ENCODE measurements at places on chromosomes 6 and 20. TPM values are rescaled to one million over a fixed set of nuclear protein-coding genes. Genes with fewer than 3 reads are reported as not detected.

DNA sequence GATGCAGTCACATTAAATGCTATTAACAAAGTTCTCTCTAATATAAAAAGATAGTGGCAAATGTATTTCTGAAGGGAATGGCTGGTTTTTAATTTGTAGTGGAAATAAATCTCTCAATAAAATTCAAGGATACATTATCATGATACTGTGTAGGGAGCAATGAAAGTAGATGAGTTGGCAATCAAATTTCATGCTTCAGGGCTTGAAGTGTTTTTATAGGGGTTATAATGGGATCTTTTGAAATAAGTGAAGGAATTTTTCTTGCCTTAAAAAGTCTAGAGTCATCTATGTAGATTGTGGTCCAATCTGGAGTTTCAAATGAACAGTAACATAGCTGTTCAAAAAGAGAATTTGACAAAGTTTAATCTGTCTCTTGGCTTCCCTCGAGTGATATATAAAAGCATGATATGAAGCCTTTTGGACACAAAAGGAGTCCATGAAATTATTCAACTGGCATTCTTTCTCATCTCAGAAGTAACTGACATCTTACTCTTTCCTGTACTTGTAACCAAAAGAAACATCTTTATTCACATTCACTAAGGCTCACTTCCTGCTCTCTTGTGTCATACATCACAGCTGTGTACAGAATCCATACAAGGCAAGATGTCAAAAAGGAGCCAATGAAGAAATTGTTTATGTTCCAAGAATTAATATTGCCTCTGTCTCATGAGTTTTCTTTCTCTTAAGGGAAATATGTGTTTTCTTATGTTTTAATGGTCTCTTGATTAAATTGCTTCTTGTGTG is 591.0 kb upstream of the GJE1 start:
- DNase-seq, result peak; percentile 22

Gene OARD1
- total RNA-seq, result 47.9 TPM

DNA sequence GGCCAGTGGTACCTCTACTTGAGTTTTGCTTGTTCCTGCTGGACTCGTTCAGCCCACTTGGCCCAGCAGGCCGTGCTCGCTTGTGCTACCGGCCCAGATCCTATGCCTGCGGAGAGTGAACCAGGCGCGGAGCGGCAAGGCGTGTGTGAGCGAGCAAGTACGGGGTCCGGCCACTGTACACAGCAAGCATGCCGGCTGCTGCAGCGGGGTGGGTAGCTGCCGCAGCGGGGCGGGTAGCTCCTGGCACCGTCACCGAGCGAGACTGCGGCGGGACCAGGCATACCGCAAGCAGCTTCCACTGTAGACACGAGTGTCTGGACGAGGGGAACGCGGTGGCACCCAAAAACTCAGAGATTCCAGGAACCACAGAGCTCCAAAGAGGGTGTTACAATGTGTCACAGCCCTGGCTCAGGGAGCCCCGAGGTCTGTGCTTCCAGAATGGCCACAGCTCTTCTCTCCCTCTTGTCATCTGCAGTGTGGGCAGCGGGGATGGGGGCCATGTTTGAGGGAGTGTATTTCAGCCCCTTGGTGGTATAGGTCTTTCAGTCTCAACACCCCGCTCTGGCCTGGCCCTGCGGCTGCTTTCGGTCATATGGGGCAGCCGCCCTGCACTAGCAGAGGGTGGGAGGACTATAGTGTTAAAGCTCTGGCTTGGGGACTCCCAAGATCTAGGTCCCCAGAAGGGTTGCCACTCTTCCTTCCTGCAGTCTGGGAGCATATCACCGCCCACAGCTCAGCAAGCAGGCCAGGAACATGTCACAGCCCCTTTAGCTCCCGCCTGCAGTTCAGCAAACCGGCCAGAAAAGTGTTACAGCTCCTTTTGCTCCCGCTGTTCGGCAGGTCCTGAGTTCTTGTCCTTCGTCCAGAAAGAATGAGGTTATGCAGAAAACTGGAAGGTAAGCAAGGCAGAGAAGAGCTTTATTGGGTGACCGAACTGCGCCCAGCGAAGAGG is 6.1 kb upstream of the RWDD1 start:
- DNase-seq, result no peak

GRCh38 chr6:43983632-43984031 is 143.6 kb downstream of the MRPL14 start:
- no peak for DNase-seq

DNA sequence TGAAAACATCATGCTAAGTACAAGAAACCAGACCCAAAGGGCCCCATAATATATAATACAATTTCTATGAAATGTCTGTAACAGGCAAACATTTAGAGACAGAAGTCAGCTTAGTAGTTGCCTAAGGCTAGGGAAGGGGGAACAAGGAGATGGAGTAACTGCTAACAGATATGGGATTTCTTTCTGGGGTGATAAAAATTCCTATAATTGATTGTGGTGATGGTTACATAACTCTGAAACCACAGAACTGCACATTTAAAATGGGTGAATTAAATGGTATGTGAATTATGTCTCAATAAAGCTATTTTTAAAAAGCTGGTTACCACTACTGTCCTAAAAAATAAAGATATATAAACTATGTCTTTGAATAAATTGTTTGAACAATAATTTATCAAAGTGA is 3.2 kb downstream of the CEP162 start:
- no peak for DNase-seq

Gene LPA
- total RNA-seq, result not detected

Gene NPBWR2
- not detected for total RNA-seq

DNA sequence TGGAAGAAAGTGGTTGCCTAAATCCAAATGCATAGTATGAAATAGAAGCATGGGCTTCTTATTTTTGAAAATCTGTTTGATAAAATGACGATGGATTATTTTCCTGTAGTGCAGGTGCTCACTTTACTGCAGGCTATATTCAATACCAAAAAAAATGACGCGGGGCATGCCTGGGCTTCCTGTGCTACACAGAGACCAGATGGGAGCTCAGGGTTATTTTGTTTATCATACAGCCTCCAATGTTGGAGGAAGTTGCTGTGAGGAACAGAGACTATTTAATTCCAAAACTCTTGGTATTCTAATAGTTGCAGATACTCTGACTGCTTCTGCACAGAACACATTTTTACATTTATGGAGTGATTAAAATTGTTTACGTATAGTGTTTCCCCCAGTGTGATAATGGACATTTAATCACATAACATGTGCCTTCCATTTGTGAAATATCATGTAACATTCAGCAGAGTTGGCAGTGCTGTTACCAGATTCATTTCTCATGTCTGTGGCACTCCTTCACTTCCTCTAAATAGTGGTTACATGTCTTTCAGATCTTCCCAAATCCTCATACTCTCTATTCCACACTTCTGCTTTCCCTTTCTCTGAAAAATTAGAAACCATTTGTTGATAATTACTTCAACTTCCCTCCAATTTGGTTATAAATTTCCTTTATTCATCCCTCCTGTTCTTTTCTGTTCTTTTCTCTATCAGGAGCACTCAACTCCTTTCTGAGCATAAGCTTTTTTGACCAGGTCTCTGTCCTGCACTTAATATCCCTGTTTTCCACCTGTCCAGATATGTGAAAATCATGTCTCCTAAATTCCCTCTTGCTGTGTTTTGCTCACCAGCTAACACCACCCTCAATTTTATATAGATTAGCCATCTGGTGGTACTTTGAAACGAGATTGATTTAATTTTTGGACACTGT is 121.6 kb downstream of the ADGRB3 start:
- no peak for DNase-seq

DNA sequence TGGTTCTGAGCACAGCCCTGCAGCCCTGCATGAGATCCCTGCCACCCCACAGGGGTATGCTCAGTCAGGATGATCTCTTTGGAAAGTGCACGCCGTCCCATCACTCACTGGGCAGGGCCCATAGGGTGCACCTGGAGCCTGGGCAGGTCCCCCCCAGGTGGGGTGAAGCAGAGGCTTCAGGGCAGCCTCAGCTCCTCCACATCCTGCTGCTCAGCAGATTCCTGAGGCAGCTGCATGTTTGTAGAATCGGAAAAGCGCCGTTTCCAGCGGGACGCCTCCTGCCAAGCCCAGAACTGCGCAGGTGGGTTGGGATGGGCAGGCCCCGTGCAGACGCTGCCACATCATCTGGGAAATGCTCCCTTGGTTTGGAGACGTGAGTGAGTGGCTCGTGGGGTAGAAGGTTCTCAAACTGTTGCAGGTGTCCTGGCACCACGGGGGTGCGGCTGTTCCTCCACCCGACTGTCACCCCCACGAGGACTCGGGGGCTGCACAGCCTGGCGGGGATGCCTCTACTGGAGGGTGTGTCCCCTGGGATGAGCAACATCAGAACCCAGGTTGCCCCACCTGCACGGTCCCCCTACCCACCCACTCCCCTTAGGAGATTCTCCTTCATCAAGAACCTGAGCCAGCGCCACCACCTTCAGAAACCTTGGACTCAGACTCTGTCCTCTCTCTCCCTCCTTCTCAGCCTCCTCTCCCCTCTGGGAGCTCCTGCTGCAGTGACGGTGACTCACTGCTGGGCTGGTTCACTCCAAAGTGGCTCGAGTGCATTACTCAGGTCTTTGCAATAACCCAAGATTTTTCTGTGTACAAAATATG is 334.1 kb downstream of the TAF4 start:
- DNase-seq, result no peak

All from OCI-LY7 (cell line).